ENCODE measurements at places on chromosomes 5 and 9.

- no peak for DNase-seq
Observed at GRCh38 chr9:35618854-35619799, 914 bp upstream of the CD72 start.

- peak; percentile 68 for DNase-seq
Observed at GRCh38 chr5:168578538-168579487, at the start of gene PANK3. PANK3 (minus strand) TSS chr5:168579368; CDS start chr5:168579283, 85 bp downstream.

DNA sequence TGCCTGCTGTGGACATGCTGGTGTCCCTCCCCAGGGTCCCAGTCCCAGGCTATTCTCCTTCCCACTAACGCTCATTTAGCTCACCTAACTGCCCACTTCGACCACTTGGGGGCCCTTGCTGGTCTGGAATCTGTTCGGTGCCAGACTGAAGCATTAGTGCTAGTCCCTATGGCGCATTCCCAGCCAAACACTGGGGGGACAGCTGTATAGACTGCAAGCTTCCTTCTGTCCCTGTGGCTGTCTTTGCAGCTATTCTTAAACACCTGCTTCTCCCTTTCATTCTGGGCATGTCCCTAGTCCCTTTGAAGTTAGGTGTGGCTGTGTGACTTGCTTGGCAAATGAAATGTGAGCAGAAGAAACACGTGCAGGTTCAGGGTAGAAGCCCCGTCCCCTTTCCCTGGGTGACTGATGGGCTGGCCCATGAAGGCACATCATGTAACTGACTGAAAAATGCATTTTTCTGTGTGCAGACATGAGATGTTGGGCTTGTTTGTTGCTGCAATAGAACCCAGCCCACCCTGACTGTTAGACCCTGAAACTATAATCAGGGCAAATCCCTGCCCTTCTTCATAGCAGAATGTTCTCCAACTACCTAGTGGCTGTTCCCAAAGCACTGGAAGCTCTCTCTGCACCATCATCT is 134.4 kb downstream of the BARX1 start:
- DNase-seq: no peak

DNA sequence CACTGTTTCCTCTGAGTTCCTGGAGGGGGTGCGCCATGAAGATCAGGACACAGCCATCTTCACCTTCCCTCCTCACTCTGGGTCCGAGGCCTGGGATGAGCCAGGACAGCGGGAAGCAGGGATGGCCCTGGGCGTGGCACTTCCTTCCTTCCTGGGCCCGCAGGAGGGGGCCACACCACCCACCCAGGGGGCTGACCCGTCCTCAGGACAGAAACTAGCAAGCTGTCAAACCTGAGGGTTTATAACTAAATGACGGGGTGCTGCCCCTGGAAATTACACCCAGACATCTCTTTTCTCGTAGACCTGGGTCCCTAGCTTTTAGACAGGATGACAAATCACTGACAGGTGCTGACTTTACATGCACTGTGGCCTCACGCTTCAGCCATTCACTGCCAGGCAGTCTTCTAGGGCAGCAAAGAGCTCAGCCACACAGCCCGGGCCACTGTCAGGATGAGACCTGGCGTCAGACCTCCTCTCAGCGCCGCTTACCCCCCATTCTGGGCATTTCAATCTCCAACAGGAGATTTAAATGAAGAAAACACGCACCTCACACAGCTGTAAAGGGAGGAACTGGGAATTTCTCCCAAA is 8.1 kb downstream of the FCN2 start:
- no peak for DNase-seq

DNA sequence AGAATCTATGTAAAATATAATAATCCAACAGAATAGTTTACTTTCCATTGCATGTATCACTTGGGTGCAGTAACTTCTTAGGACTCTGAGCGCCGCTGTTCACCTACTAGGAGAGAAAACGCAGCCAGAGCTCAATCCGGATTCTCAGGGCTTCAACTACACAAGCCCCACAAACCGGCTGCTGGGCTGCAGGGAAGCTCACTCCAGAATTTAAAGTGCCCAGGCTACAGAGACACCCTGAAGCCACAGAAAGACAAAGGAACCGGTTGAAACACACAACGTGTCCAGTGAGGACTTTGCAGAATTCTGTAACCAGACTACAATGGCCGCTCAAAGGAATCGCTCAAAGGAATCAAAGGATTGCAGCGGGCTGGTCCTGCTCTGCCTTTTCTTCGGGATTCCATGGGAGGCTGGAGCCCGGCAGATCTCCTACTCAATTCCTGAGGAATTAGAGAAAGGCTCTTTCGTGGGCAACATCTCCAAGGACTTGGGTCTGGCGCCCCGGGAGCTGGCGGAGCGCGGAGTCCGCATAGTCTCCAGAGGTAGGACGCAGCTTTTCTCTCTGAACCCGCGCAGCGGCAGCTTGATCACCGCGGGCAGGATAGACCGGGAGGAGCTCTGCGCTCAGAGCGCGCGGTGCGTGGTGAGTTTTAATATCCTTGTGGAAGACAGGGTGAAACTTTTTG is at the start of gene PCDHGA10:
Gene PCDHGA10, plus strand, starts transcription at position 134 of the 686 bp plus-strand sequence. Its CDS starts 189 bp downstream, at position 323.
- peak; percentile 54 for DNase-seq

- DNase-seq: no peak
Observed at GRCh38 chr9:129576546-129577543, 44.1 kb downstream of the C9orf50 start.

DNA sequence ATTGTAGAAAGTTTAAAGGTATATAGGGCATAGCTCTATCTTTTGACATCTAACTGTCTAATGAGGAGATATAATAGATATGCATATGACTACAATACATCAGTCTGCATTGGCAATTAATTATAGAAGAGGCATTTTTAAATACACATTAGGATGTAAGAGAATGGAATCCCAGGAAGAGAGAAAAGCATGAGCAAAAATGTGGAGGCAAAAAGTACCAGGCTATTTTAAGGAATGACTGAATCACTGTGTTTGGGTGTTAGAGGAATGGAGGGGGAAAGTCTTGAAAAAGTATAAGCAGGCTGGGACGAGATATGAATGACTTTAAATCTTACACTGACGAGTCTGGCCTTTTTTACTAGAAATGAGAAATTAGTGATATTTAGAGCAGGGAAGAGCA is 138.4 kb upstream of the ZNF462 start:
- DNase-seq: no peak
